Activated T-helper 1 cell treated with anti-CD3 and anti-CD28 coated beads, Interleukin-12 subunit alpha, Interleukin-12 subunit beta, Interleukin-2, Interleukin-4 antibody, amounts not matched to agents 30 ng/mL and 10 ng/mL and 1 ng/mL, durations not matched to agents 14 hours and 24 hours and 36 hours (primary cell): ENCODE measurements at places on chromosomes 1 and 21. TPM values are rescaled to one million over a fixed set of nuclear protein-coding genes. Genes with fewer than 3 reads are reported as not detected.
A peak's percentile ranks its signal among the peaks of the same experiment; 100 is the strongest.

DNA sequence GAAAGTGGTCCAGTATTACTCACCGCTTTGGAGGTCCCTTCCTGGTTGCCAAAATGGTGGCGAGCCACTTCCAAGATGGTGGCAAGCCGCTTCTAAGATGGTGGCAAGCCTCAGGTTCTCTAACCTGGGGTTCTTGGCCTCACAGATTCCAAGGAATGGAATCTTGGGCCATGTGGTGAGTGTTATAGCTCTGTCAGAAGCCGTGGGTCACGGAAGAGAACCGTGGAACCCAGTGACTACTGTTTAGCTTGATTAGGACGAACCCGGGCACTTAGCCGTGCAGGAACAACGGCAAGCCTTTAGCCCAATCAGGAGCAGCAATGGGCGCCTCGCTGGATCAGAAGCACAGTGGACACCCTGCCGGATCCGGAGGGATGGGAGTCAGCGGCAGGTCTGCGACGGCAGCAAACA, 356.2 kb upstream of the TMPRSS15 start:
- H3K4me1 ChIP-seq, result no peaks in the 10 kb centered on the region
- H3K36me3 ChIP-seq, result no peaks in the 10 kb centered on the region
- no peaks in the 10 kb centered on the region for H3K27me3 ChIP-seq
- no peak overlapping the region for H3K27ac ChIP-seq
- DNase-seq, result no peak

- DNase-seq, result no peak
- no peak overlapping the region for H3K4me3 ChIP-seq
- H3K27me3 ChIP-seq, result peaks cover 4% of the 10 kb centered on the region
- H3K4me1 ChIP-seq, result no peaks in the 10 kb centered on the region
- no peaks in the 10 kb centered on the region for H3K36me3 ChIP-seq
Observed at GRCh38 chr1:7222695-7223015, 437.4 kb downstream of the CAMTA1 start.

The GSTM5 gene
- total RNA-seq, result 0.08 TPM in 1 of 2 replicates, not detected in the other

DNA sequence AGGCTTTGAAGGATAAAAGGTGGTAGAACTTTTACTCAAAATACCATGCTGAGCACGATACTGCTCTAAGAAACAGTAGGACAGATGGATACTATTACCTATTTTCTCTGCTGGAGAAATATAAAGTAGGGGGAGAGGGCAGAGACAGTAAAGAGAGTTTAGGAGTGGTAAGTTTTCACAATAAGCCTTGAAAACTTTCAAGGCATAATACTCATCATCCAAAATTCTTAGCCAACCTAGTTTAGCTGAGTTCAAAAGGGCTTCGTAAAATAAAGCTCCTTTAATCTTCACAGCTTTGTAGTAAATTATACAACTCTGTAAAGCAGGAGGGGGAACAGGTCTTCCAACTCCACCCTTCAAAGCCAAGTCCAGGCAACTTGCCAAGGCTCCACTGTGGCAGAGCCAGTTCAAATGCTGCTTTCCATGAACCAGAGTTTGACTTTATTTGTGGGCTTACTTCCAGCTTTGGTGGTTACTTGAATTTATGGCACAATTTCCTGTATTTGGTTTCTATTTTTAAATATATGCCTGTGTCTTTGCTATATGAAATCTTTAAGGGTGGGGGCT, 15.5 kb downstream of the TEX38 start:
- no peaks in the 10 kb centered on the region for H3K27me3 ChIP-seq
- no peak for DNase-seq
- peak overlapping the region; percentile 15 for H3K27ac ChIP-seq
- peaks cover 59% of the 10 kb centered on the region for H3K36me3 ChIP-seq
- H3K4me1 ChIP-seq, result peaks cover 21% of the 10 kb centered on the region
- no peak overlapping the region for H3K4me3 ChIP-seq

- H3K4me1 ChIP-seq, result no peaks in the 10 kb centered on the region
- no peak for DNase-seq
- H3K36me3 ChIP-seq, result no peaks in the 10 kb centered on the region
- H3K27ac ChIP-seq, result no peak overlapping the region
- peaks cover 3% of the 10 kb centered on the region for H3K27me3 ChIP-seq
Observed at GRCh38 chr1:229709500-229710013, 83.5 kb downstream of the URB2 start.

DNA sequence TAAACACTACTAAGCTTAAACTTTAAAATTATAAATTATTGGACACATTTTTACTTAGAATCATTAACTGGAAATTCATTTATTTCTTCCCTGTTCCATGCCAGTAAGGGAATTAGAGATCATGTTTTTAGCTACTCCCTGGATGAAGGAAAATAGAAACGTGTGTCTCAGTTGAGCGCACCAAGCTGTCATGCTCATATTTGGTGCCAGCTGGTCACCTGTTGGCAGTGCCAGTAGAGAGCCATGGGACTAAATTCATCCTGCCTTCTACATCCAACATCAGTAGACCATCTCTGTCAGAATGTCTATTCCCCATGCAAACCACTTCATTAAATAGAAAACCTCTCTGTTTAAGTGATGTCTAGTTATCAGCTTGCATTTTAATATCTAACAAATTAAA, 17.4 kb upstream of the SLC22A15 start:
- peaks cover 29% of the 10 kb centered on the region for H3K27me3 ChIP-seq
- H3K27ac ChIP-seq, result no peak overlapping the region
- H3K36me3 ChIP-seq, result no peaks in the 10 kb centered on the region
- no peaks in the 10 kb centered on the region for H3K4me1 ChIP-seq

DNA sequence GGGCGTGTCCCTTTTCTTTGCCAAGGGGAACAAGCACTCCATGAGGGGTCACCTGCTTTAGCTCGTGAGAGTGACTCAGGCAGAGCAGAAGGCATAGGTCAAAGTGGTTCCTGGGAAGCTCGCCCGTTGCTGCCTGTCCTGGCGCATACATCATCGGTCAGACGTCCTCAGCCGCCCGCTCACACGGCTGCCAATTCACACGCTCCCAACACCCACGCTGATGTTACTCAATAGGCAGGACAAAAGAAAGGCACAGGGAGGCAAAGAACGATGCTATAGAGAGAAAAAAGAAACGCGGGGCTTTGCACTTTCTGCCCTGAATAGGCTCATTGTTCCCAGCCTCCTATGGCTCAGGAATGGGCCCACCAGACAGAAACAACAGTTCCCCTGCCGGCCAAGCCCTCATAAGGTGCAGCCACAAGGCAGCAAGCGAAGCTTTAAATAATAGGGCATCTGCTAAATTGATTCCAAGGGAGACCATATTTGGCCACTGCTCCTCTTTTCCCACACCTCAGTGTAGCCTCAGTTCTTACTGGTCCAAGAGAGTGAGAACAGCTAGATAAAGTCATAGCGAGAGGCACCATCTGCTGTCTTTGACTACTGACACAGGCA, 38.7 kb downstream of the VTCN1 start:
- peaks cover 2% of the 10 kb centered on the region for H3K27me3 ChIP-seq
- no peak overlapping the region for H3K27ac ChIP-seq
- H3K4me1 ChIP-seq, result no peaks in the 10 kb centered on the region
- H3K4me3 ChIP-seq, result no peak overlapping the region
- no peaks in the 10 kb centered on the region for H3K36me3 ChIP-seq
- no peak for DNase-seq

- no peak for DNase-seq
- H3K4me1 ChIP-seq, result no peaks in the 10 kb centered on the region
- H3K27ac ChIP-seq, result no peak overlapping the region
Observed at GRCh38 chr1:53643041-53643880, 95.7 kb downstream of the GLIS1 start.

DNA sequence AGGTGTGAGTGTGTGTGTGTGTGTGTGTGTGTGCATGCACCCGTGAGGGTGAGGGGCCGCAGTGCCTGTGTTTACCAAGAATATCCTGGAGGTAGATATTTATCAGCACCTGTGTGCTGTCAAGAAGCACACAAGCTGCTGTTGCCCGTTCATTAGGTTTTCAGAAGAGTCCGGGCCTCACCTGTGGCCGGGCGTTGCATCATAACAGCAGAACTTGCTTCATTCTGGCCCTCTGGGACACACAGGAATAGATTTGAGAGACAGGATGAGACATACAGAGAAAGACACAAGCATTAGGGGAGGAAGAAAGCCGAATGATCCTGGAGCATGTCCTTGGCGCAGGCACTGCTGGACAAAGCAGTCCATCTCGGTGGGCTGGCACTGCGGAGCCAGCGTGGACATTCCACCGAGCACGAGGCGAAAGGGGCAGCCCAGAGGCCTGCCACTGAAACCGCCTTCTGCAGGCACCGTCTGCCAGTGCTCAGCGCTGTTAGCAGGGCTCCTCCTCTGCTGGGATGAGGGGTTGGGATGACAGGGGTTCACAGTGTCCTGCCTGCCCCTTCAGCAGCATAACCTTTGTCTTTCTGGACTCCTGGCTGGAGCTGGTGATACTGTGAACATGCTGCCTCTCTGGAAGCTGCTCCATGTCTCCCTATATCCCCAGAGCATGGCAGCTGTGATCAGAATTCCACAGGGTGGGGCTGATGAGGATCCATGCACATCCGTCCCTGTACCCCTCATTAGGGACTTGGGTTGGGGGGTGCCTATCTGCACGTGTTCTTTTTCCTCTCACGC, 81.1 kb downstream of the PEX14 start:
- H3K27me3 ChIP-seq, result no peaks in the 10 kb centered on the region
- H3K4me3 ChIP-seq, result no peak overlapping the region
- DNase-seq, result no peak
- no peaks in the 10 kb centered on the region for H3K36me3 ChIP-seq
- H3K4me1 ChIP-seq, result no peaks in the 10 kb centered on the region

GRCh38 chr1:179047636-179047997, 21.9 kb downstream of the FAM20B start:
- H3K4me1 ChIP-seq, result no peaks in the 10 kb centered on the region
- H3K27me3 ChIP-seq, result no peaks in the 10 kb centered on the region
- DNase-seq, result no peak
- peaks cover 3% of the 10 kb centered on the region for H3K36me3 ChIP-seq
- H3K27ac ChIP-seq, result no peak overlapping the region

The OR2T33 gene
- not detected in 2 replicates for total RNA-seq

DNA sequence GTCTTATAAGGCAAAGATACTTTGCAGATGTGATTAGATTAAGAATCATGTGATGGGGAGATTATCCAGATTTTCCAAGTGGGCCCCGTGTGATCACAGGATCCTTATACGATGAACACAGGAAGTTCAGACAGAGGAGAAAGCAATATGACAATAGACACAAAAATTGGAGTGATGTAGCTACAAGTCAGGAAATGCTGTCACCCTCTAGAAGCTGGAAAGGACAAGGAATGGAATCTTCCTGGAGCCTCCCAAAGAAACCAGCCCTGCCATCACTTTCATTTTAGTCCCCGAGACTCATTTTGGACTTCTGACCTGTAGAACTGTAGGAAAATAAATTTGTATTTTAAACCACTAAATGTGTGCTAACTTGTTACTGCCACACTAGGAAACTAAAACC, 61.9 kb upstream of the C1orf21 start:
- no peaks in the 10 kb centered on the region for H3K4me1 ChIP-seq
- no peaks in the 10 kb centered on the region for H3K27me3 ChIP-seq
- no peak for DNase-seq
- no peak overlapping the region for H3K27ac ChIP-seq
- H3K4me3 ChIP-seq, result no peak overlapping the region

DNA sequence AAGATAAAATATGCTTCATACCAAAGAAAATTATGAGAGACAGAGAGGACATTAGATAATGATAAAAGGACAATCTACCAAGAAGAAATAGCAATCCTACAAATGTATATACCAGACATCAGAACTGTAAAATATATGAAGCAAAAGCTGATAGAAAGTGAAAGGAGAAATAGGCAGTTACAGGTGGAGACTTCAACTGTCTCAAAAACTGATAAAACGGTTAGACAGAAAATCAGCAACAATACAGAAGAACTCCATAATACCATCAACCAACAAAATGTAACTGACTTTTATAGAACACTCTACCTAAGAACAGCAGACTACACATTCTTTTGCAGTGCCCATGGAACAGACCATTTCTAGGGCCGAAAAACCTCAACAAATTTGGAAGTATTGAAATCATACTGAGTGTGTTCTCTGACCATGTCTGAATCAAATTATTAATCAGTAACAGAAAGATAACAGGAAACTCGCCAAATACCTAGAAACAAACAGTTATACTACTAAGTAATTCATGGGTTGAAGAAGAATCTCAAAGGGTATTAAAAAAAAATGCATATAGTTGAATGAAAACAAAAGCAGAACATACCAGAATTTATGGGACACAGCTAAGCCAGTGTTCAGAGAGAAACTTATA, 132.1 kb downstream of the RPS6KC1 start:
- H3K27ac ChIP-seq, result no peak overlapping the region
- H3K4me1 ChIP-seq, result no peaks in the 10 kb centered on the region
- no peak for DNase-seq

GRCh38 chr1:171420810-171421209, 64.5 kb upstream of the PRRC2C start:
- H3K4me3 ChIP-seq, result no peak overlapping the region
- no peaks in the 10 kb centered on the region for H3K36me3 ChIP-seq
- DNase-seq, result no peak

DNA sequence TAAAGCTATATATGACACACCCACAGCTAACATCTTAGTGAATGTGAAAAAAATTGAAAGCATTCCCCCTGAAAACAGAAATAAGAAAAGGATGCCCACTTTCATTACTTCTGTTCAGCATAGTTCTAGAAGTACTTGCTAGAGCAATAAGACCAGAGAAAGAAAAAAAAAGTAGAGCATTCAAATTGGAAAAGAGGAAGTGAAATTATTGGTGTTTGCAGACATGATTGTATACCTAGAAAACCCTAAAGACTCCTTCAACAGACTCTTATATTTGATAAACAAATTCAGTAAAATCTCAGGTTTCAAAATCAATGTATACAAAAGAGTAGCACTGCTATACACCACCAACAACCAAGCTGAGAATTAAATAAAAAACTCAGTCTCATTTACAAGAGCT, 1461.0 kb downstream of the AMY1C start:
- no peak overlapping the region for H3K4me3 ChIP-seq
- H3K27ac ChIP-seq, result no peak overlapping the region
- no peaks in the 10 kb centered on the region for H3K27me3 ChIP-seq
- H3K4me1 ChIP-seq, result no peaks in the 10 kb centered on the region

The NUDT4B gene
- 0.66 and 1.2 TPM in 2 replicates for total RNA-seq

The OR10J1 gene
- total RNA-seq, result not detected in 2 replicates

The C1QA gene
- total RNA-seq, result not detected in 2 replicates

DNA sequence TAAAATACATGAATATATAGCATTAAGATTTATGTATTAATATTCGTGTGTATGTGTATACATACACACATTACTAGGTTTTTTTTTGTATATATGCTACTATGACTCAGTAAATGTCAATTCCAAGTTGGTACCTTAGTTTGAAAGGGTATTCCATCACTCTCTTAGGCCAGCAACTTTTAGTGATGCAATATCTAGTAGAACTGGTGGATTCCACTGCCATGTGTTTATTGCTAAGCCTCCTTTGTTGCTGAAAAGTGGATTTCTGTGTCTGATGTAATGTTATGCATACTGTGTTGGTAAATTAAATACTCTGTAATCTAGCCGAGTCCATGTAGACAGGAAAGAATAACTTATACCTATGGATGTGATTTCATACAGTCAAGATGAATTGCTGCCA, 16.9 kb upstream of the COL11A1 start:
- H3K4me1 ChIP-seq, result no peaks in the 10 kb centered on the region
- H3K36me3 ChIP-seq, result no peaks in the 10 kb centered on the region
- no peaks in the 10 kb centered on the region for H3K27me3 ChIP-seq
- no peak overlapping the region for H3K4me3 ChIP-seq
- H3K27ac ChIP-seq, result no peak overlapping the region
- no peak for DNase-seq

- H3K4me1 ChIP-seq, result peaks cover 33% of the 10 kb centered on the region
- peaks cover 27% of the 10 kb centered on the region for H3K27me3 ChIP-seq
- no peak overlapping the region for H3K27ac ChIP-seq
- no peak for DNase-seq
Observed at GRCh38 chr1:153347856-153348255, 785 bp downstream of the PGLYRP4 start.

The LENEP gene
- total RNA-seq, result 1.5 and 1.8 TPM in 2 replicates
